ENCODE measurements at places on chromosomes 6 and 20. TPM values are rescaled to one million over a fixed set of nuclear protein-coding genes. Genes with fewer than 3 reads are reported as not detected.

TTK gene
- total RNA-seq: 28.0 TPM

GPR63 gene
- total RNA-seq: not detected

KCNK5 gene
- not detected for total RNA-seq

PLN gene
- not detected for total RNA-seq

COL19A1 gene
- not detected for total RNA-seq

DAAM2 gene
- total RNA-seq: not detected

FAM83D gene
- 21.8 TPM for total RNA-seq

ERVFRD-1 gene
- total RNA-seq: not detected

FKBP1C gene
- total RNA-seq: not detected

STMND1 gene
- not detected for total RNA-seq

BANF2 gene
- total RNA-seq: not detected

OR2J3 gene
- not detected for total RNA-seq

FAM209A gene
- total RNA-seq: 0.25 TPM

ENPP5 gene
- total RNA-seq: not detected

TMC2 gene
- total RNA-seq: not detected

FITM2 gene
- total RNA-seq: 3.0 TPM

NUP43 gene
- 35.7 TPM for total RNA-seq

SCUBE3 gene
- total RNA-seq: not detected

MAVS gene
- total RNA-seq: 22.7 TPM

HS3ST5 gene
- not detected for total RNA-seq

KIF25 gene
- not detected for total RNA-seq

PRR18 gene
- not detected for total RNA-seq

EDN3 gene
- not detected for total RNA-seq

All from Karpas-422 (cell line).